Activated naive CD4-positive, alpha-beta T cell treated with Interleukin-2 at 50 U/mL for 16 hours (primary cell): ENCODE measurements at places on chromosomes 1 and 21.

- no peak for DNase-seq
Measured at GRCh38 chr1:200895801-200896530, 1.3 kb downstream of the INAVA start.

DNA sequence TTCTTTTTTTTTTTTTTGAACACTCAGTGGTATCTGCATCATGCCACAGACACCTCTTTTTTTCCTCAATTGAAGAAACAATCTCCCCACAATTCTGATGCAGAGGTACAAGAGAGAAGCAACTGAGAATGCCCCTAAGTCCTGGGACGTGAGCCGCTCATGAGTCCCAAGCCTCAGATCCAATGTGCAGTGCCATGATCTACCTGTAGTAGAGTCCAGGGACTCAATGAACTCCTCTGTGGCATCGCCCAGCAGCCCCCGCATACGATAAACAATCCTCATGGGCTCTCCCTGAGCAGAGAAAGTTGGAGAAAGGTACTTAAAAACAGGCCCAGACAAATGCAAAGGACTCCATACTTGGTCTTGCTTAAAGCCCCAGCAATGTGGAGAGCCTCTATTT lies 113.1 kb downstream of the UBR4 start:
- no peak for DNase-seq

- DNase-seq = no peak
Measured at GRCh38 chr1:215899901-215900300, 332.8 kb downstream of the KCTD3 start.

DNA sequence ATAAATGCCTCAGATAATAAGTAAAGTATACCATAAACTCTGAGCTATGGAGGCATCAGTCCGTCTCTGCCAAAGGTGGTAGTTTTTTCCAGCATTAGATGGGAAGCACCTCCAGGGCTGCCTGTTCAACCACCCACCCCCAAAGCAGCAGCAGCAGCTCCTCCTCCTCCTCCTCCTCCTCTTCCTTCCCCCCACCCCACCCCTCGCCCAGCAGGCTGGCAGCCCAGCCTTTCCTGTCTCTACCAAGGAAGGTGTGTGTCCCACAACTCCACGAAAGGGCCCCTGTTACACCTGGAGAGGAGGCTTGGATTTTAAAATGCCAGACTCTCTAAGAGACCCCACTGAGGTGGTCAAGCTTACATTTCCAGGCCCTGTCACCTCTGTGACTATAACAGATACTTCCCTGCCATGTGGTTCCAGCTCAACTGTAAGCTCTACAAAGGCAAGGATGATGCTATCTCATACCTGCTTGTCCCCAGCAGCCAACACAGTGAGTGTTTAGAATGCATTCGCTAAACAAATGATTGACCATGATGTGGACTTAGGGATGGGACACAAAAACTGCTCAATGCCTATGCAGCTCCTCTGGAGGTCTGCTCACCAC lies 76.7 kb downstream of the GFI1 start:
- DNase-seq = no peak

DNA sequence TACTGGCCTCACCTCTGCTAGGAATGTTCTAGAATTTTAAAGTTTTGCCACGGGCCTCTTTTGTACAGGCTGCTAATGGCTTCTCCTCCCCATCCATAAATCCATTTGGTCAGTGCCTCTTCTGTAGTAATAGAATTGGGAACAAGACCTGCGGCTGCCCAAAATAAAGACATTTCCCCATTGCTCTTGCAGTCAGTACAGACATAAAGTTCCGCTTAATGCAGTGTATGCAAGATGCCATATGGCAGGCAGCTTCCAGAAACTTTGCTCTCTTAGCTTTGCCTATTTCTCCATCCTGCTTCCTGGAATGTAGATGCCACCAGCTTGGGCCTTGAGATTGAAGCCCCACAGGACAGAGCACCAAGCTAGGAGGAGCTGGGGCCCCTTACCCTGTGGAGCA lies 3.7 kb upstream of the SLC2A5 start:
- DNase-seq = no peak

DNA sequence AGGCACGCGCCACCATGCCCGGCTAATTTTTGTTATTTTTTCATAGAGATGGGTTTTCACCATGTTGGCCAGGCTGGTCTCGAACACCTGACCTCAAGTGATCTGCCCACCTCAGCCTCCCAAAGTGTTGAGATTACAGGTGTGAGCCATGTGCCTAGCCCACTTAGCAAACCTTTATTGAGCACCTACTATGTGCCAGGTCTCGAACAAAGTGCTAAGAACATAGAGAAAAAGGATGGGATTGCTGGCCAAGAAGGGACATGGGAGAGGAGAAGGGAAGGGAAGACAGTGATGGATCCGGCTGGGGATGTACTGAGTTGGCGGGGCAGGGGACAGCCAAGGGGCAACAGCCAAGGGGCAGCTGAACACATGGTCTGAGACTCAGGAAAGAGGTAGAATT lies 55.6 kb upstream of the RPL11 start:
- no peak for DNase-seq

- no peak for DNase-seq
Measured at GRCh38 chr1:232018231-232019025, 391.8 kb downstream of the DISC1 start.

GRCh38 chr1:201968202-201968925 lies 13.1 kb downstream of the TIMM17A start:
- no peak for DNase-seq

- DNase-seq = no peak
Measured at GRCh38 chr1:43233631-43234030, 36.2 kb upstream of the TMEM125 start.

DNA sequence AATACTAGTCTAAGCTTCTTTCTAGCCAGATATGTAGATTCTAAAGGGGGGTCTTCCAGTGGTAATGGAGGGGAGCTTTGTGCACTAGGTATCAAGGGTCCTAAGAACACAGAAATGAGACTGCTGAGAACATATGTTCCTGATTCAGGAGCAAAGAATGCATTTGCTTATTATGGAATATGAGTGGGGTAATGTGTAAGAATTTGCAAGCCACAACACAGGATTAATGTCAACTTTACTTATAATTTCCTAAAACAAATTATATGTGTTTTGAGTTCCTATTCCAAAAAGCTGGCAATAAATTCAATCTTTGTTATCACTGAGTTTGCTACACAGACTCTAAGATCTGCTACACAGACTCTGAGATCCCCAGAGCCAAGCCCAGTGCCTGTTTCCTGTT lies 357.0 kb upstream of the PTBP2 start:
- DNase-seq = no peak

DNA sequence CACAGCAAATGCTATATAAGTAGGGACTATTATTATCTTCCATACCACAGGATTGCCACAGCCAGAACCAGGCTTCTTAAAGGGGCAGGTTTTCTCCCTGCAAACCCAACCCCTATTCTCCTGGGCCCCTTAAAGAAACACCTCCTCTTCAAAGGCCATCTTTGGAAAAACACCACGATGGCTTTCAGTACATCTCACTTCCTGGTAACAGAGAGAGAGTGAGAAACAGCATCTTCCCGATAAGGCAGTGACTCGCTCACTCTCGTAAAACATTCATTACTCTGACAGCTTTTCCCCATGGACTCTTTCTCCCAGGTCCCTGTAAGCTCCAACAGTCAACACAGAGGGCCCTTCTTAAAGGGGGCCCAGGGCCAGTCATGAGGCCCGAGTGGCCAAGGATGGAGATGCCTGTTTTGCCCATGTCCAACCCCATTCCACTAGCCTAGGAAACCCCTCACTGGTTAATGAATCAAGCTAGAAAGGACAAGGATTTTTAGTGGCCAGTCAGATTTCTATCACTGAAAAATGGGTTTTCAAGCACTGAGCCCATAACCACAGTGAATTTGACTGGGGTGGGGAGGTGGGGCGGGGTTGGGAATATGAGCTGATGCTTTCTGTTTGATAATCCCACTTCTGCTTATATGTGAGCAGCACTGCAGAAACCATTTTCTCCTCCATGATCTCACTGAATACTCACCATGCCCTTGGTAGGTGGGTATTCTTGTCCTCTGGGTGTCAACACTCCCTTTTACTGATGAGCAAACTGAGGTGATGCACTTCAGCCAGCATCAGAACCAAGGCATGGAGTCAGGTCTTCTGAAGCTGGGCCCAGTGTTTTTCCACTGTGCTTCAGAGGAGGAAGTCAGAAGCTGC lies 3.6 kb upstream of the NAV1 start:
- no peak for DNase-seq

DNA sequence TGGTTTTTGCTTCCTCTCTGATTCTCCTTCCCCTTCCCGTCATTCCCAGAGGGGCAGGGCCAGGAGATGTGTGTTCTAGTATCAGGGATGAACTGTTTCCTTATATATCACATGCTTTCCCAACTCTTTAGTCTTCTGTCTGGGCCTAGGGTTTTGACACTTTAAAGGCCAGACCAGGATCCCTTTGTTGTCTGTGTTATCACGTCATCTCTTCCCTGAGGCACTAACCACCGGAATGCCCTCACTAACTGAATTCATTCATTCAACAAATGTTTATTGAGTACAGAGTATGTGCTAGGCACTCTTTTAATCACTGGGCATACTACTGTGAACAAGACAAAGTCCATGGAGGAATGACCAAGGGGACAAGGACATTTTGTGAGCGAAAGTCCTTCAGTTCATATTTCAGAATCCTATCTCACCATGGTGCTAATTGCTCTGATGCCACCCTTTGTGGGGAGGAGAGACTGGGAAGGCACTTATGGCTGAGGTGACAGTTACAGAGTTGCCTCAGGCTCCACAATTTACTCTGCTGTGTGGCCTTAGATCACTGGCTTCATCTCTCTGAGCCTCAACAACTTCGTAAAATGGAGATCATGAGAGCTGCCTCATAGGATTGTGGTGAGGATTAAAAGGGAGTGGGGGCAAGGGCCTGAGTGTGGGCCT lies 12.0 kb upstream of the ZNF362 start:
- DNase-seq = no peak

DNA sequence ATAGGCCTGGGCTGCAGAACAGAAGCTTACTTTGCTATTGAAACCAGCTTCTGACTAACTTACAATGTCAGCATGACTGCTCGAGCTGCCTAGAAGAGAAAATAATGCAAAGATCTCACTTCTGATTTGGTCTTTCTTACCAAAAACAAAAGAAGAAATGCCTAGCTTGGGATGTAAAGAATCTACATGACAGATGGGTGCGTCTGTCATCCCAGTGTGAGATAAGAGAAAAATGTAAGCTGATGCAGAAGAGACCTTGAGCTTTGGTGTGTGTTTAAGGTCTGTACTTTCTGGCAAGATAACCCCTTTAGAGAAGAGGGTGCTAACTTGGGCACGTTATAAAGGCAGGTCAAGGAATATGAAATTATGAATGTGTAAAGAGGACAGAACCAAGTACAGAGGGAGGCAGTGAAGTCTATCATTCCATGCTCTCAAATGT lies 3.6 kb downstream of the FAM20B start:
- no peak for DNase-seq

GRCh38 chr1:168726719-168727118 lies 2.3 kb downstream of the DPT start:
- DNase-seq = no peak

DNA sequence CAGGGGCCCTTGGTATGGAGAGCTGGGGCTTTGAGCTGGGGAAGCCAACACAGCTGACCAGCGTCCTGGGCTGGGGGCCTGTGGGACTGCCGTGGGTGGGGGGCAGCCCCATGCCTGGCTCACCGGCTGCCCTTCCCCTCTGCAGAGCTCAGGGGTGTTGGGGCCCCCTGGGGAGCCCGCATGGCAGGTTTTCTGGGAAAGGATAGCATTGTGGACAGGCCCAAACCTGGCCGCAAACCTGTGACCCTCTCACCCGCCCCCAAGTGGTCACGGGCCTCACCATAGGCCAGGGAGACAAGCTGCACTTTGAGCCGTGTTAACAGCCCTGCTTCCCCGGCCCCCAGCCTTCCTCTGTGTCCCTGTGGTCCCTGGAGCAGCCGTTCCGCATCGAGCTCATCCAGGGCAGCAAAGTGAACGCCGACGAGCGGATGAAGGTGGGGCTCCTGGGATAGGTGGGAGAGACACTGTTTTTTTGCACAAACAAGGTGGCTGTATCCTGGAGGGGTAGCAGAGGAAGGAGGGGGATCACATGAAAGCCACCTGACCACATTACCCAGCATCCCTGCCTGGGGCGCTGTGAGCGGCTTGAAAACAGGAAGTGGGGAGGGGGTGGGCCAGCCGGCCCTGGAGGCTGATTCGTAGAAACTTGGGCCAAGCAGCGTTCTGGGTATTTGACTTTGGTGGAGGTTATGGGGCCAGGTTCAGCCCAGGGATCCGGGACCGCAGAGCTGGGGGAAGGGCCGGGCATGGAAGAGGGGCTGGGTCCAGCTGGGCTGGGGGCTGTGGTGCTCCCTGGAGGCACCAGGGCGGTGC lies 65.9 kb downstream of the PIK3CD start:
- peak; percentile 83 for DNase-seq

DNA sequence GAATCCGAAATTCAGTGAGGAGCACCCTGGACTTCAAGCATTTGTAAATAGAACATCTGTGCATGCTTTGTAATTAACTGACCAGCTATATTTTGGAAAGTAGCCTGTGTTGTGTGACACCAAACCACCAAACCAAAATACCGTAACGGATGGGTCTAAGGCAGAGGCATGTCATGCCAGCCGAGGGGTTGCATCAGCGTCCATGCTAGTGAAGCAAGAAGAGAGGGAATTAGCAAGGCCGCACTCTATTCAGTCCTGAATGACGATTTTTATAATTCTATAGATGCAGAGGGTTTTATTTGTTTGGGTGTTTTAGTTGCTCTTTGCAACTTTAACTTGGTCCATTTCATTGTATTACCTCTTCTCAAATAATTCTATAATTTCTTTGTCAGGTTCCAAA lies 116.8 kb upstream of the SMYD2 start:
- DNase-seq = no peak

GRCh38 chr1:93186667-93187066 lies 6.1 kb downstream of the CCDC18 start:
- no peak for DNase-seq

- no peak for DNase-seq
Measured at GRCh38 chr1:210597555-210598134, 268.9 kb downstream of the HHAT start.

DNA sequence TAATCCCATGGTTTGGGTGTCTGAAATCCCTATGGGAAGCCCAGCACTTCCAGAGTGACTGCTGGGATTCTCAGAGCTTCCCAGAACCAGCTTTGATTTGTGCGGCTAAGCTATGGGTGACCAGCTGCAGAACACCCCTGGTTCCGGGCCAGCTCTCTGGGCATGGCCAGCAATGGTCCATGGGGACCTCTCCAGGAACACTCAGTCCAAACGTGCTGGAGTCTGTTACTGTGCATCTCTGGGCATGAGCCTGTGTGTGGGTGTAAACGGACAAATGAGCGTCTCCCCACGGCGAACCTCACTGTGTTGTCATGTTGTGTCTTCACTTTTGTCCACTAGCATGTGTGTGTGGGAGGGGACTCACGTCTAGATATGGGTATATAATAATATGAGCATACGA lies 54.4 kb downstream of the MAB21L3 start:
- no peak for DNase-seq

GRCh38 chr1:89953131-89953626 lies 41.7 kb upstream of the ZNF326 start:
- DNase-seq = peak; percentile 32

GRCh38 chr1:168833801-168834224 lies 104.8 kb upstream of the DPT start:
- no peak for DNase-seq
